NCI-H460 (cell line): ENCODE measurements at places on chromosomes 7 and 10.

- DNase-seq, result no peak
Observed at GRCh38 chr7:127904670-127904985, 126.6 kb downstream of the LRRC4 start.

DNA sequence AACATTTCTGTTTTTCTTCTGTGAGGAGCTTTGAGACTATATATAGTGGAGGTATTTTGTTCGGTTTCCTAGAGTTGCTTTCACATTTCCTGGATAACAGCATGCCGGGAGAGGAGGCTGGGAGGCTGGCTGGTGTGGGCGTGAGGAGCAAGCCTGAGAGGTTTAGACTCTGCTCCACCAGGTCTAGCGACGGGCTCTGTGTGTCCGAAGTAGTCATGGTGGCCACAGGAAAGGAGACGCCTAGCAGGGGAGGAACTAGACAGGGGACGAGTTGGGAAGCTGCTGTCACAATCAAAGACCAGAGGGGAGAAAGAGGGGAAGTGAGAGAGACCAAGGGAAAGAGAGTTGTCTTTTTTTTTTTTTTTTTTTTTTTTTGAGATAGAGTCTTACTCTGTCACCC lies 19.6 kb downstream of the PTPRE start:
- no peak for DNase-seq

DNA sequence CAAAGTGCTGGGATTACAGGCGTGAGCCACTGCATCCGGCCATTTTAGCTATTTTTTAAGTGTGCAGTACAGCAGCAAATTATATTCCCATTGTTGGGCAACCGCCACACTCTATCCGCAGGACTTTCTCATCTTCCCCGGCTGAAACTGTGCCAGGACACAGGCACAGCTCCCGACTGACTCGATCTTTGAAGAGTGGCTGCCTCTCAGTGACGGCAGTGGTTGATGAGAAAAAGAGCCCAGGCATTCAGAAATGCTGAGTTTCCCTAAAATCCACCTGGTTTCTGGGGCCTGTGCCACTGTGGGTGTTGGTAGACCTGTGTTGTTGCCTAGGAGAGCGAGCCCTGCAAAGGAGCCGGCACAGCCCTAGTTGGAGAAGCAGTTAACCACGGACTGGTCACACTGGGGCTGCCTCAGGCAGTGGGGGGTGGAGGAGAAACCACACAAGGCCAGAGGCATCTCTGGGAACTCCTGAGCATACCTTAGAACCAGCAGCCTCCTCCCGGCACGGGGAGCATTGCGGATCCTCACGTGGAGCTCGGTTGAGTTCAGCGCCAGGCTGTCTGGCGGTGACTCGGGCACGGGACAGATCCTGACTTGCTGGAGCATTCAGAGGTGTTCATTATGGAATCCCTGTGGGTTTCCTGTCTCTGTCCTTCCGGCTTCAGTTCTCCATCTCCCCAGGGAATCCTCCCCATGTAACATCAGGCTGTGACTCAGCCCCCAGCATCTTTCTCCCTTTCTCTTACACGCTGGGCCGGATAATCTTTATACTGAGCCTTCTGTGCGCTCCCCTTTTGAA lies 16.2 kb downstream of the PFKFB3 start:
- no peak for DNase-seq

DNA sequence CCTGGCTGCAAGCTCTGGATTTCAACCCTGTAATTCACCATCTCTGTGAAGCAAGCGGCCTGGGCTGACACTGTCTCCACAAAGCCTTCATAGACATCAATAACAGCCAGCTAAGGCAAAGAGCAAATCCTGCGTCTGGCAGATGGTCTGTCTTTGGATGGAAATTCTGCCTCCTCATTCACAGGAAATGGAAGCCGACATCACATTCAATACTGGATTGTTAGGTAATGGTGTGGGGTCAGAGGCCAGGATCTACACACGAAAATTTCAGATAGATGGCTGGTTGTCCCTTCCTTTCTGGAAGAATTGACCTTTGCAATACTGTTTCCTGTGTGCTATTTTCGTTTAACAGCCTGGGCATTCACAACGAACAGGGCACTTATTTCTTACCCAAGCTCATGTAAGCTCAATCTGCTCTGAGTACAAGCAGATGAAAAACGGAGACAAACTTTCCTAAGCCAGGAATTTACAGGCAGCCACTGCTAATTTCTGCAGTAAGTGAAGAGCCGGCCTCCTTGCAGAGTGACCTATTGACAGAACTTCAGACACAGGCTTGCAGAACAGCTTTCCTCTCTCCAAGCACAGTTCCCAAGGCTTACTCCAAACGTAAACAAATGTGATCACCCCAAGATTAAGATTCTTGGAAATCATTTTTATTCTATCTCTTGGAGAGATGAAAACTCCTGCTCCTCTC lies 3.1 kb upstream of the ADAM12 start:
- DNase-seq, result no peak

DNA sequence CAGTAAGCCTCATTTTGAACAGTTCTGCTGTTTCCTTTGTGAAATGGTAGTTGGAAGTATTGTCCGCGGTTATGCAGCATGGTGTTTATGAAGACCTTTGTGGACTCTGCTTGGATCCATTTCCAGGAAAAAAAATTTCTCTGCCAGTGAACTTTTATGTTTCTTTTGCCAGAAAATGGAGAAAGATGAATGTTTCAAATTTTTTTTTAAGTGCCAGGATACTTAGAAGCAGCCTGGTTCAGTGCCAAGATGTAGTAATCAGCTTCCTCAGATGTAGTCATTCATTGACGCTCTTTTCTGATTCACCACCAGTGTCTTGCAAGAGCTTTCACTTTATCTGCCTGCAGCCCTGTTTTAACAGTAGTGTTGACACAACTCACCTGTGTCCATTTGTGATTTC lies 258.2 kb downstream of the SDK1 start:
- DNase-seq, result peak; percentile 21

- no peak for DNase-seq
Observed at GRCh38 chr10:13382703-13383398, 34.8 kb upstream of the SEPHS1 start.

DNA sequence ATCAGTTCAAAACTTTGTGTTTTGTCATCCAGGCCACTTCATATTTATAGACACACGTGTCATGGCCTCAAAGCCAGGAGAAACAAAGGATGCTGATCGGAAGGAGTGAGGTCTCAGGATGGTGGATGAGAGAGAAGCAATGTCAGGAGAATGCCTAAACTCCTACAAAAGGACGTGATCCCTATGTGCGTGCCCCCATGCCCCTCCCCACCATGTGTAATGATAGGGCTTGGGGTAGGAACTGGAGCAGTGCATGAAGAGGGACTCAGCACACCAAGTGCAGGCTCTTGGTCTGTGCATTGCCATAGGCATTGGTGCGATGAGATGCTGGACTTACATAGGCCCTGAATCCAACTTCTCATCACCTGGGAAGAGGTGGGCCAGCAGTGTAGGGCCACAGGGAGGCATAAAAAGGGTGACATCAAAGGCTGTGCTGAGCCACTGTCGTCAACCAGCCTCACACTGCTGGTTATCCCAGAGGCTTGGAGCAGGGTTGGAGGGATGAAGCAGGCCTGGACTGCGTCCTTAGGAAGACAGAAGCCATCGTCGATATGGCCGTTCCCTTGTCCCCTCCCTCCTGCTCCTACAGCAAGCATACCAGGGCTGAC lies 46.9 kb upstream of the GDF10 start:
- DNase-seq, result no peak

GRCh38 chr7:73451780-73452398 lies 18.3 kb downstream of the FZD9 start:
- DNase-seq, result peak; percentile 60

- no peak for DNase-seq
Observed at GRCh38 chr7:45663167-45663921, 89.2 kb downstream of the ADCY1 start.

GRCh38 chr7:7696458-7697119 lies 21.8 kb downstream of the RPA3 start:
- DNase-seq, result no peak

GRCh38 chr7:12728192-12728538 lies 40.7 kb downstream of the ARL4A start:
- no peak for DNase-seq

DNA sequence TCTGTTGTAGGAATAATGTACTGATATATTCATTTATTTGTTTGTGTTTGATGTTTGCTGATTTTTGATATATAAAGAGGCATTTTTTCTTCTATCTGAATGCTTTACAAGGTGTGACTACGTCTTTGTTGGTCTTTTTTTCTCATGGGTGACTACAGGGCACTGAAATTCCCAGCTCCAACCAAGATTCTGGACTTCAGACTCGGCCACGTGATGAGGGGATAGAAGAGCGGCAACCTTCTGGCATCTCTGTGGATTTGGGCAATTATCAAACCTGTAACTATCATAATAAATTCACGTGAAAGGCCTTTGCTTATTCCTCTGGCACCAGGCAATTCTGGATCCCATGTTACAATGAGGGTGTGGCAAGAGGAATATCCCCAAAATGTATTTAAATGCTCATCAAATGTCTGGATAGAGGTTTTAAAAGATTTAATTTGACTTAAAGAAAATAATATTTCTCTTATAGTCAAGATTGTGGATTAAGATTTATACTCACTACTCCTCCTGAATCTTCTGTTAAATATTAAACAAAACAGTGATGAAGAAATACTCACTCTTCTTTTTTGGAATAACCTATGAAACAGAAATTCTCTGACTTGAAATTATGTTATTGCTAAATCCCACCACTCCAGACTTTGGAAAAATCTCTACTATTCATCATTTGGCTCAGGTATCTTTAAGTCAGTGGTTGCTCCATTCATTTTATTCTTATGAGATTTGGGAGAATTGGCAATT lies 276.3 kb downstream of the GPR37 start:
- no peak for DNase-seq

- DNase-seq, result no peak
Observed at GRCh38 chr10:6491841-6492609, 88.1 kb downstream of the PRKCQ start.

DNA sequence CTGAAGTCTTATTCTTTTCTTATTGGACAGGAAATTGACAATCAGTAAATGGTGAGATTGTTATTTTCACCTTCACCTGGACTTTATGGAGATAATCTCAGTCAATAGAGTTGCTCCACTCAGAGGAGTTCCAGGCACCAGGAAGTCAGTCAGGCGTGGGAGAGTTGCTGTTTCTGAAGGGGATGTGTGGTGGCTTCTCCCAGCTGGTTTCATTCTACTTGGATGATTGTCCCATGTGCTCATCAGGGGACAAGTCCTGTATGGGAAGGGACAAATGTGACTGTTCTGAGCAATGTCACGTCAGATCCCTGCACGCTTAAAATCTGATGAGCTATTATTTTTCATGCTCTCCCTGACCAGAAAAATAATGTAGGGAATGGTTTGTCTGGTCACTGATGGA lies 222.5 kb upstream of the PITRM1 start:
- no peak for DNase-seq

DNA sequence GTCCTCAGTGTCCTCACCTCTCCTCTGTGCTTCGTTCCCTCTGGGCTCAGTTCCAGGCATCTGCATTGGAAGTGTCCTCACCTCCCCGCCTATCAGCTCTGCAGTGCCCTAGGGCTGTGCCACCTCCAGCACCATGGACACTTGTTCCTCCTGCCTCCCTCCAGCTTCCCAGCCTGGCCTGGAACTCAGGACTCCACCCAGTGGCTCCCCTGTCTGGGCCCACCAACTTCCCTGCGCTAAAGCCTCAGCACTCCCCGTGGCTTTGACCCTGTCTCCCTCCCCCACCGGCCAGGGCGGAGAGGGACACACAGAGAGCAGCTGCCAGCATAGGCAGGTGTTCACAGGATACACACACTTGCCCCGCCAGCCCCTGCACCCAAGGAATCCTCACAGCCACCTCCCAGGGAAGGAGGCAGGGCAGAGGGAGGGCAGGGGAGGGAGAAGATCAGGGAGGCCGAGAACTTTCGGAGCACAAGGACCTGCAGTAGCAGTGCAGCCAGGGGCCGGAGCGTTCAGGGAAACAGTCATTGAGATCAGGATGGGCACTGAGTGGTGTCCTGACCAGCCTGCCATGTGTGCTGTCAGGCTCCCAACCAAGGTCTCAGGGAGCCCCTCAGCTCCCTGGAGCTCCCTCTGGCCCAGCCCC lies 31.3 kb downstream of the ANXA8 start:
- no peak for DNase-seq

GRCh38 chr10:25901199-25901598 lies 32.8 kb upstream of the MYO3A start:
- DNase-seq, result no peak

- peak; percentile 75 for DNase-seq
Observed at GRCh38 chr10:125160856-125161706, 718 bp upstream of the CTBP2 start.

GRCh38 chr7:91436655-91437054 lies 172.4 kb downstream of the FZD1 start:
- no peak for DNase-seq

GRCh38 chr10:104806801-104807200 lies 165.7 kb downstream of the SORCS3 start:
- DNase-seq, result no peak

- no peak for DNase-seq
Observed at GRCh38 chr7:159310457-159311171, 165.9 kb upstream of the VIPR2 start.

DNA sequence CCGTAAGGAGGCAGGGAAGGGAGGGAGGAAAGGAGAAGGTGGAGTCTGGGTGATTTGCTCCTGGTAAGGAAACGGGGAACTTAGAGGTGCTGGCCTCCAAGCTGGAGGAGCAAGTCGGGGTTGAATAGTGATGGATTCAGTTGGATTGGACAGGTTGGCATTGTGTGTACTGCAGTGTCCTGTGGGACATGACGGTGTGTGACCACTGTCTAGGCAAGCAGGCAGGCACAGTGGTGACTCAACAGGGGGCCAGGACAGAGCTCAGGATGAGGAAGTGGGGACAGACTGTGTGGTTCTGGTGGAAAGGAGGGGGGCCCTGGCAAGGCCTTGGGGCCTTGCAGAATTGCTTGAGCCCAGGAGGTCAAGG lies 48.8 kb downstream of the COL26A1 start:
- DNase-seq, result no peak

GRCh38 chr7:35792873-35793489 lies 7.9 kb upstream of the SEPTIN7 start:
- DNase-seq, result no peak

DNA sequence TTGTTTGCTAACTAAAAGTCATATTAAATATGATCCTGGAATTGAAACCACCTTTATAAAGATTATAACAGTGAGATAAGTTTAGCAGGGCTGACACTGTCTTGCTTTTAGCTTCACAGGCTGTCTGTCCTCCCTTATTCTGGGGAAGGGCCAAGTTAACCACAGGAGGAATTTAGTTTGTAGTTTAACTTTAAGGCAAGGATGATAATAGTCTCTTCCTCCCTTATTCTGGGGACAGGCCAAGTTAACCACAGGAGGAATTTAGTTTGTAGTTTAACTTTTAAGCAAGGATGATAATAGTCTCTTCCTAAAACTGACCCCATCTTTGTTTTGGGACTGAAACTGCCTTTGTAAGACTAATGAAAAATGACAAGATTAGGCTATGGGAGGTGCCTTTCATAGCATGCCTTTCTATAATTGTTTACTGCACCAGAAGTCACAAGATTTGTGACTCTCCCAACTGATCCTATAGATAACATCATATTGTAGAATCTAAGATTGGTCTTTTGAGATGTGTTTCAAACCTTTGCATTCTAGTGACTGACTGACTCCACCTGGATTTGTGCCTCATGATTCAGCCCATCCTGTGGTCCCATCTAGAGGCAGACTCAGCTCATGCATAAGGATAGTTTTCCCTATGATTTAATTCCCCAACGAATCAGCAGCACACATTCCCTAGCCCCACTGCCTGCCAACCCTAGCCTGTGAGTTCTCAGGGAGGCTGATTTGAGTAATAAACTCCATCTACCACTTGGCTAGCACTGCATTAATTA lies 212.0 kb downstream of the MAGI2 start:
- DNase-seq, result no peak
